ENCODE measurements at places on chromosomes 11 and 22.

DNA sequence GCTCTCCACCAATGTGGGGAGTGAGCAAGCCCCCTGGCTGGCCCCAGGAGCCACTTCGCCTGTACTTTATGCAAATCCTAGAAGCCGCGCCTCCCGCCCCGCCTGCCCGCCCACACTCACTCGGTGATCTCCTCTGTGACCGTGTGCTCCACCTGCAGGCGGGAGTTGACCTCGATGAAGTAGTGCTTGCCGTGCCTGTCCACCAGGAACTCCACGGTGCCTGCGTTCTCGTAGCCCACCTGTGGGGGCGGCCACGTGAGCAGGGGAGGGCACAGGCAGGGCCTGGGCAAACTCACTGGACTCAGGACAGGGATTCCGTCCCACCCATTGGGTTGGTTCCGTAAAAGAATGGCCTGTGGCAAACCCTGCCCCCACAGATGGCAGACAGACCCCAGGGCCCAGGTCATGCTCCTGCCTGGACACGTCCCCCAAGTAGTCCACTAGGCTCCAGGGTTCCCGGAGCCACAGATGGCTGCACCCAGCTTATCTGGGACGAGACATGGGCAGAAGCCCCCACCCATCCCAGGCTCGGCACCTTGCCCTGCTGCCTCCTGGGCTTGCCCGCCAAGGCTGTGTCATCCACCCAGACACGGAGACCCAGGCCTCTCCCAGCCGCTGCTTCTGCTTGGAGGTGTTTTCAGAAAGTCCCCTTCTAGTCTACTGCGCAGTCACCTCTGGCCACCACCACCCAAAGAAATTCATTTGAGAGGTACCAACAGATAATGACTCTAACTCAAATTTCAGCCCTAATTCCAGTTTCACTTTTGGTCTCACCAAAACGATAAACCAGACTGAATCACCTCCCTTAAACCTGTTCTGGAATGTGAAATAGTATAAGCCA, 12.1 kb downstream of the LRFN4 start:
- peak; percentile 94 for DNase-seq

- DNase-seq: no peak
These were observed 40.6 kb downstream of the NECTIN1 start for GRCh38 chr11:119688356-119688755.

DNA sequence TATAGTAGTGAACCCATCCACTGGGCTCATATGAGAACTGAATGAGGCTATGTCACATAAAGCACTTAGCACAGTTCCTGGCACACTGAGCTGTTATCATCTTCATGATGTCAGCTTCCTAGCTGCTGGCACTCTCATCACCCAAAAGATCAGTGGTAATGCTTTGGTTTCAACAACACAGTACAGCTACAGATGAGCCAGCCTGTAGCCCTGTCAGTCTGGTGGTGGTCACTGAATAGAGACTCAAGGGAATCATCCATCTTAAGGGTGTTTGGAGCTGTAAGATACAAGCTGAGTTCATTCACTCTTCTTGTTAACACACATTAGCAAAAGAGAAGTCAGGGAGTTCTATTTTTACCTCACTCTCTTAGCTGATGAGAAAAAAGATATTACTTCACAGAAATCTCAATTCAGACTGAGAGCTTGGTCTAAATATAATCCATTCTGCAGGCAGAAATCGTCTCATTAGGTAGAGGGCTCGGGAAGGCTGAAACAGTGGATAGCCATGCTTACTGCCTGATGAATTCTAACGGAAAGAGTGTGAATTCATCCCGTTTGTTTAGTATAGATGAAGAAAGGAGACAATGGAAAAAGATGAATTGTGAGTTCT, 6.3 kb upstream of the SLC1A2 start:
- DNase-seq: no peak

DNA sequence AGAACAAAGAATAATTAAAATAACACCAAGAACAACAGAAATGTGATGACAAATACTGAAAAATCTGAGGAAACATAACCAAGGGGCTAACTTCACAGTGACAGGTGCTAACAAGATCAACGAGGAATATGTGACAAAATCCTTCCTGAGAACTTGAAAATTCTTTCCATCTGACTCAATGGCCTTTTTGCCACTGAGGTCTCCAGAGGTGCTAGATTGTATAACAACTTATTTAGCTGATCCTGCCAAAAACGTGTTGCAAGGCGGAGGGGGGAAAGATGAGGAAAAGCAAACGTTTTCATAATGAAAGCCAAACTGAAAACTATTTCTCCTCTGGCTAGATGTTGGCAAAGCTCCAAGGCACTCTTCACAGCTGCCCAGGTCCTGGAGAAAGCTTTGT, 364.5 kb downstream of the NTM start:
- no peak for DNase-seq

- DNase-seq: no peak
These were observed 8.1 kb upstream of the UPK3A start for GRCh38 chr22:45276507-45277105.

DNA sequence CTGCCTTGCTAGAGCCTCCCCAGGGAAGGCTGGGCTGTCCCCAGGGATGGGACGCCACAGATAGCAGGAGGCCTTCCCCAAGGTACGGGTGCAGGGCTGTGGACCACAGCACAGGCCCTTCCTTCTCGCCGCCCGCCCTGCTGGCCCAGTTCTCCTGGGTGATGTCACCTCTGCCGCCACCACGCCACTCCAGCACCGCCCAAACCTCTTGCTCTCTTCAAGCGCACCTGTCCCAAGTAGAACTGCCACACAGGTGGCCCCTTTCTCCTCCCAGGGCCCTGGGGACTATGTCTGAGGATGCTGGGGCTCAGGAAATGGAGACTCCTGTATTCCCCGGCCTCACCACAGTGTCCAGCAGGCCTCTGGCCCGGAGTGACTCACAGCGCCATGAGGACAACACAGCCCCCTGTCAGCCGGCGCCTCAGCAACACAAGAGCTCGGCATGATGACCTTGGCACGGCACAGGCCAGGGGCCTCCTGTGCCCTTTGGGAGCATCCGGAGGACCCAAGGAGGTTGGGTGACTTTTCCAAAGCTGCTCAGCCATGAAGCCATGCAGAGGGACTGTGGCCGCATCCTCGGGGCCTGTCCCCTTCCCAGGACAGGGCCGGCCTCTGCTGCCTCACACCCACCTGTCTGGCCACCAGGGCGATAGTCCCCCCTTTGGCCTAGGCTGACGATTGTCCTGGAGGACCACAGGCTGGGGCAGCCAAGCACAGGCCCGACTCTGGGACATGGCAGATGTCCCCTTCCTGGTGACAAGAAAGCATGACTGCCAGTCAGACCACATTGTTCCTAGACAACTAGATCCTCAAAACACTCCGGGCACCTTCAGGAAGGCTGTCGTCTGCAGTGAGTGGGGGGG, 1023.5 kb downstream of the BRD1 start:
- no peak for DNase-seq

GRCh38 chr22:30301995-30302809, 12.9 kb upstream of the CASTOR1 start:
- no peak for DNase-seq

GRCh38 chr22:27419473-27419872, 382.1 kb downstream of the MN1 start:
- DNase-seq: no peak

DNA sequence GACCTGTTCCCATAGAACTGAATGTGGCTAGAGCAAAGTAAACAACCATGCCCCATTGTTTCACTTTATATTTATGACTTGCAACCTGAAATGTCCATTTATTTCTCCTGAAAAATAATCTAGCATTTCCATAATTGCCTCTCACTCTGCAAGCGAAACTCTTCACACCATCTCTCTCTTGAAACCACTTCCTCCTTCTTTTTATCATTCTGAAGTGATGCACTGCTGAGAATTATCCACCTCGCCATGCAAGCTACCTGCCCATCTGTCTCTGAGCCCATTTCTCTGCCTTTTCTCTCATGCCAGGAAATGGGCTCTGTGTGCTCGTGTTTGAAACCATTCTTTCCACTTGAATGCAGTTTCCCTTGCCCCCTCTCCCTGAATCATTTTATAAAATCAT, 13.5 kb downstream of the MRGPRX3 start:
- no peak for DNase-seq

GRCh38 chr11:132626446-132626845, 905.9 kb downstream of the OPCML start:
- DNase-seq: no peak

DNA sequence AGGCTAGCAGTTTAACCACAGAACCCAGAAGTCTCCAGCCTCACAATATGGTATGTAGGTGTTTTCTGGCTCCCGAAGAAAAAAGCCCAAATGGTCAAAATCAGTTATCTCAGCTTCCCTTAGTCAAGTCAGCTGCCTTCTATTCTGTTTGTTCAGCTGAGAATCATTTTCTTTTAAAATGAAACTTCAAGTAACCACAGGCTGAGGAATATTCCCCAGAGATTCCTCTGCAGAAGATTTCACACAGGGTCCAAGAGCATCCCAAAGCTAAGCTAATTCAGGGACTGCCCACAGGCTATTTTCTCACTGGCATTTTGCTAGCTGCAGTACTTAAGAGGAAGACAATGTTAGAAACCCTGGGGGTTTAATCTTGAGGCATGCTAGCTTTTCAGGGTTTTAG, 977.0 kb upstream of the CHORDC1 start:
- no peak for DNase-seq

GRCh38 chr11:83921447-83922192, 635.5 kb upstream of the CCDC90B start:
- DNase-seq: no peak

DNA sequence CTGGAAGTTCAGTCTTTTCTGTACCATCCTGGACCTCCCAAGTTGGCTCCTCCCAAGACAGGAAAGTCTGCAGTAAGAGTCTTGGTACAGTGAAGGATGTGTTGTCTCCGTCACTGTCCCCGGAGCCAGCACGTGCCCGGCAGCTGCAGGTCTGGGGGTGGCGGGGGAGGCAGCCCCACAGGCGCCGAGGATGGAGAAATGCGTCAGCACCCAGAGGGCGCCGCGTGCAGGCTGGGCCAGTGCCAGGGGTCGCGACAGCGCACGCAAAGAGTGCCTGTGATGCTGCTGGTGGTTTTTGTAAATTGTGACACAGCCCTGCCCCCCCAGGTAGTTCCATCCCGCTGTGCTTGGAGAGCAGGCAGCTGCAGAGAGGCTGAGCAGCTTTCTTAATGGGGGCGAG, 1200.5 kb downstream of the BRD1 start:
- no peak for DNase-seq

- DNase-seq: no peak
These were observed 73.8 kb upstream of the SESN3 start for GRCh38 chr11:95304777-95305176.

DNA sequence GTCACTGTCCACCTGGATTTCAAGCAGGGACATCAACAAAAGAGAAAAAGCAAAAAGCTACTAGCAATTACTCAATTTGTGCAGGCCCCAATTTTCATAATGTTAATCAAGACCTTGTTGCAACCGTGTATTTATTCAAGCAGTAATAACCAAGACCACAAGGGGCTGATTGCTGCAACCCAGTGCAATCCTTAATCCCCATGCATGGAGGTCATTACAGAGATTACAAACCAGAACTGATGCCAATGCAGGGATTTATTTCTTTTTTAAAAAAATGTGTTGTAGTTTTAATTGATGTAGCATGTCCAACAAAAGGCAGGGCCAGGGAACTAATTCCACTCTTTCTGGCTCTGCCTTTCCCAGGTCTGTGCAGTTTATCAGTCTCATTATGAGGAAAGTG, 18.4 kb downstream of the TECTA start:
- DNase-seq: no peak

DNA sequence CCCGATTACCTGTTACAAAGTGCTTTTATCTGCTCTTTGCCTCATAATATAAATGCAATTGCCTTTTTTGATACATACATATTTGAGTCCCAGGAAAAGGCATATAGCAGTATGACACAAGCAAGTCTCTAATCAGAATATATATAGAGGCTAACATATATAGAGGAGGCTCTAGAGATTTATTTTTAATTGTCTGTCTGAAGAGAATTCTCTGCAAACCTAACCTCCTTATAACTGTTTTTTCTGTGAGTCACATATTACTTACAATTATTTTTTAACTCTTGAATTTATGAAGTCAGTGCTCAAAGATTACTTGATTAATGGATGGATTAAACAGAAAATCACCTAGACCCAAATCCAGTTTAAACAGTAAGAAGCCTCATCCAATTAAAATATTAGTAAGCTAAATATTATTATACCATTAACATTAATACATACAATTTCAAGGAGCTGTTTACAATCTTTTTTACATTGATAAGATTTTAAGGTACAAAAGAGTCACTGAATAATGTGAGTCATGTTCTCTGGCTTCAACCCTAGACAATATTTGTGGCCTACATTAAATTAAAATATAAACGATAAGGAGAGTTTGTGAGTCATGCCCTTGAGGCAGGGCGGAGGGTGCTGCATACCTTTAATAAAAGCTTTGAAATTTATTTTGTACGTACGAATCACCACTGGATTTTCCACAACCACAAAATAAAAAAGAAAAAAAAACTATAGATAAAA, 19.2 kb upstream of the MMP13 start:
- DNase-seq: no peak

Measured in GM19239 (cell line).